ENCODE measurements at places on chromosomes 6 and 20.

- DNase-seq, result no peak
Observed at GRCh38 chr20:61829526-61829925, 236.2 kb downstream of the TAF4 start.

- no peak for DNase-seq
Observed at GRCh38 chr20:2178318-2179232, 76.9 kb downstream of the STK35 start.

GRCh38 chr20:51182571-51182970 is 159.7 kb upstream of the KCNG1 start:
- no peak for DNase-seq

GRCh38 chr20:10970109-10970508 is 296.3 kb upstream of the JAG1 start:
- no peak for DNase-seq

DNA sequence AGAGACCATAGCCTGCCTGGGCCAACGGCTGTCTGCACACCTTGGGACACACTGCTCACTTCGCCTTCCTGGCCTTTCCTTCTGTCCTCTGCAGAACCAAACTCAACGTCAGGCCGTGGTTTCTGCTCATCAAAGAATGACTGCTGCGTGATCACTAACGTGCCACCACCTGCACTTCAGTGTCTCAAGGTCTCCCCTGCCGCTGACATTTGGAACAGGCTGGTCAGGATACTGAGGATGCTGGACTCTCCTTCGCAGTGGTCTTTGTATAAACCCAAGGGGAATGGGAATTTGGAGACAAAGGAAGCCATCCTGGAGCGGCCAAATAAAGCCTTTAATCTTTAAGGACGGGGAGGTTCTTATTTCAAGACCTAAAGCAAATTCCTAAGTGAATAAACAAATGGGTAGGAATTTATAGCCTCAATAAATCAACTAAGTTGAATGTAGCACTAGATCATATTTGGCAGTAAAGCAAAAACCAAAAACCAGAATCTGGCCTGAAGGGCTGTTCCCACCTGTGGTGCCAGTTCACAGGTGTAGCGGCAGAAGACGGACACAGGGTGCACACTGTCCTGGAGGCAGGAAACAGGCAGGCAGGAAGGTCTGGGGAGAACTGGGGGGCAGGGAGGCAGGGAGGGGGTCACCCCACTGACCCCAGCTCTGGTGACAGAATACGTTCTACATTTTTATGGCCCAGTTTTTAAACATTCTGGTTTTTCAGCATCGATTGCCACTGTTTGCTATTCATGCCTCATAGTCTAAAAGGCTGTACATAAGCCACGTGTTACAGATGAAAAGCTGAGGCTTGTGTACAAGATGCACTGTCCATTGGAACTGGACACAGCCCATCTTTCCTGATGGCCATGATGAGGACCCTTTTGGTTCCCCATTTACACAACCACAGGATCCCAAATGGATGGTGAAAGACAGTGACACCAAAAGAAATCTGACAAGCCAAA is 36.6 kb downstream of the ABHD12 start:
- no peak for DNase-seq

GRCh38 chr6:119162134-119162775 is 83.8 kb upstream of the FAM184A start:
- DNase-seq, result no peak

DNA sequence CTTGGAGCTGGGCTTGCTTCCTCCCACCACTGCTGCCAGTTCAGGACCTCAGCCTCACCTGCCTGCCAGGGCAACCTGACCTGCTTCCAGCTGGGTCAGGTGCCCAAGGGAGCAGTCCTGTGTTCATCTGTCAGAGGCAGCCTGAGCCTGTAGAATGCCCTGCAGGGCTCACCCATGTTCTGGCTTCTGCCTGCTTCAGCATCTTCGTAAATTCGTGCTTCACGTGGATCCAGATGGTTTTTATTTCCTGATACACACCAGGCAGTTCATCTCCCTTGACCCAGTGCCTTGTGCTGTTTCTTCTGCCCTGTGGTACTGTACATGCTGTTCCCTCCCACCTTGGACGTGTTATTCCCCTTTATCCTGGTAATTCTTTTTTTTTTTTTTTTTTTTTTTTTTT is 50.2 kb downstream of the ARID1B start:
- no peak for DNase-seq

- no peak for DNase-seq
Observed at GRCh38 chr6:19342616-19343015, 494.6 kb upstream of the ID4 start.

- DNase-seq, result no peak
Observed at GRCh38 chr6:17768881-17769280, 62.2 kb upstream of the NUP153 start.

DNA sequence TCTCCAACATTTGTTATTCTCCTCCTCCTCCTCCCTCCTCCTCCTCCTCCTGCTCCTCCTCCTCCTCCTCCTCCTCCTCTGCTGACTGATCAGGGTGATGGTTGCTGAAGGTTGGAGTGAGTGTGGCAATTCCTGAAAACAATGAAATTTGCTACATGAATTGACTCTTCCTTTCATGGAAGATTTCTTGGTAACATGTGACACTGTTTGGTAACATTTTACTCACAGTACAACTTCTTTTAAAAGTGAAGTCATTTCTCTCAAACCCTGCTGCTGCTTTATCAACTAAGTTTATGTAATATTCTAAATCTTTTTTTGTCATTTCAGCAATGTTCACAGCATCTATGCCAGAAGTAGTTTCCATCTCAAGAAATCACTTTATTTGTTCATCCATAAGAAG is 543.0 kb downstream of the MAFB start:
- no peak for DNase-seq

DNA sequence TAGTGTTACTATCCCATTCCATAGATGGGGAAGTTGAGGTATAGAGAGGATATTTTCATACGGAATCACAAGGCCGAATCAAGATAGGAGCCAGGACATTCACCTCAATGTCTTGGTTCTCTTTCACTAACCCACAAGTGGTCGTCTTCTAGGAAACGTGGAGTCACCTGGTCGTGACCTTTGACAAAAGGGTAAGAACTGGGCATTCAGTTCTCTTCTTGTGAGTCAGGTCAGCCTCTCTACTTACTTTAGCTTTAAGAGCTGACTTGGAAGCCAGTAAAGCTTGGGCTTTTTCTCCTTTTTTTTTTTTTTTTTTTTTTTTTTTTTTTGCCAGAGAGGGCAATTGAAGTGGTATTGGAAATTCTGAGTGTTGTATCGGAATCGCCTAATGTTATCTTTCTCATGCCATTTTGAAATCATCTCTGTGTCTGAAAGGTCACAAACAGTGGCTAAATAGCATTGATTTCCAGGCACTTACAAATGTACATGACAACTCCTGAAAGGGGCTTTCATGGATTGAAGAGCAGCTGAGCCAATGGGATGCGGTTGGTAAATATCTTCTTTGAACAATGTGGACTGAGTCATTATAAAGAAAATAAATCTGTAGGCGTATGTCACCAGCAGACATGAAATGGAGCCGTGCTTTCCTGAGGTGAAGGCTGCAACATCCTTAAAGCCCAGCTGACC is 356.9 kb downstream of the KIF16B start:
- no peak for DNase-seq

DNA sequence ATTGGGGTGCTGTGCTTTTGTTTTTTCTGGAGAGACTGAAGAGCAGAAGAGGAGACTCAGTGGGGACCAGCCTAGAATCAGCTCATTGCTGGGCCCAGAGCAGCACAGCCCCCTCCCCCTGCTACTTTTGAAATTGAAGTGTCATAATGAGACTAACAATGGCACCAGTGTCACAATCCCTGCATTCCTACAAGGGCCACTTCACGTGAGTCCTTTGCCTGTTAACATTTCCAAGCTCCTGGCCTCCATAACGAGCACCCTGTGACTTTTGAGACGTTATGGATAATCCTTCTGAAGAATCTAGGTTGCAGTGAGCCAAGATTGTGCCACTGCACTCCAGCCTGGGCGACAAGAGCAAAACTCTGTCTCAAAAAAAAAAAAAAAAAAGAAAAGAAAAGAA is 41.7 kb downstream of the CNBD2 start:
- no peak for DNase-seq

GRCh38 chr6:56243518-56244070 is 3.8 kb downstream of the COL21A1 start:
- DNase-seq, result no peak

Data from coronary artery (tissue), 2 donors.